ENCODE measurements at places on chromosomes 1 and 21.
A peak's percentile ranks its signal among the peaks of the same experiment; 100 is the strongest.

GRCh38 chr1:53414632-53415031 lies 44.6 kb upstream of the DMRTB1 start:
- DNase-seq: no peak

GRCh38 chr1:34590211-34590623 lies 164.6 kb upstream of the GJB5 start:
- no peak for DNase-seq

GRCh38 chr1:175120511-175120910 lies 52.9 kb downstream of the TNN start:
- no peak for DNase-seq

DNA sequence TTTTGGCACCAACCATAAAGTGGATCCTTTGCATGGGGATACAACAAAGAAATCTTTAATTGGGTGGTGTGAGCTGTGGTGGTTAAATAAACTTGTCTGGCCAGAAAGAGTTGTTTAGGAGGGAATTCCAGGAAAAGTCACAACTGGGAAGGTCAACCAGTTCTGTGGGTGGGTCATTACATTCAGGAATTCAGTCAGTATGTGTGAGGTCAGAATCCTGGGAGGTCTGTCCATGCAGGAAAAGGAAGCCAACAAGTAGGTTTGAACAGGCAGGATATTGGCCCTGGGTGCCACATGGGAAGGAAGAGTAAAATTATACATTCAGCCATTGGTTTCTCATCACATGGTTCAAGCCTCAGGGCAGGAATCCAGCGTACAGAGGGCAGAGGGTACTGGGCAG lies 162.3 kb upstream of the ADAMTS5 start:
- DNase-seq: no peak

DNA sequence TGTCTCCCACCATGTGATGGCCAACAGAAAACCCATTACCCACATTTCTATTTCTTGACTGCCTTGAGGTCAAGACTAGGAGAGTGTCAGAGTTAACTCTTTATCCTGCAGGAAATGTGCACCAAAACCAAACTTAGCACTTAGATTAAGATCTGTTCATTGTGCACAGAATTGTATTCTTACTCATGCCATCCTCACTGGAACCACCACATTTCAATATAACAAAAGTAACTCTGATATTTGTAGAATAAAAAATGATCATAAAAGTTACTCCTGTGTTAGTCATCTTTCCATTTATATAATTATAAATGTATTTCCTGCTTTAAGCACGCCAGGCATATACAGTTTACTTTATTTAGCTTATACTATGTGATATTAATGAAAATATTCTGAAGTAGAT lies 193.0 kb upstream of the DPYD start:
- DNase-seq: no peak

- DNase-seq: no peak
Measured at GRCh38 chr1:206575165-206575893, 36.9 kb downstream of the EIF2D start.

- DNase-seq: no peak
Measured at GRCh38 chr1:175219774-175220173, 27.2 kb upstream of the KIAA0040 start.

DNA sequence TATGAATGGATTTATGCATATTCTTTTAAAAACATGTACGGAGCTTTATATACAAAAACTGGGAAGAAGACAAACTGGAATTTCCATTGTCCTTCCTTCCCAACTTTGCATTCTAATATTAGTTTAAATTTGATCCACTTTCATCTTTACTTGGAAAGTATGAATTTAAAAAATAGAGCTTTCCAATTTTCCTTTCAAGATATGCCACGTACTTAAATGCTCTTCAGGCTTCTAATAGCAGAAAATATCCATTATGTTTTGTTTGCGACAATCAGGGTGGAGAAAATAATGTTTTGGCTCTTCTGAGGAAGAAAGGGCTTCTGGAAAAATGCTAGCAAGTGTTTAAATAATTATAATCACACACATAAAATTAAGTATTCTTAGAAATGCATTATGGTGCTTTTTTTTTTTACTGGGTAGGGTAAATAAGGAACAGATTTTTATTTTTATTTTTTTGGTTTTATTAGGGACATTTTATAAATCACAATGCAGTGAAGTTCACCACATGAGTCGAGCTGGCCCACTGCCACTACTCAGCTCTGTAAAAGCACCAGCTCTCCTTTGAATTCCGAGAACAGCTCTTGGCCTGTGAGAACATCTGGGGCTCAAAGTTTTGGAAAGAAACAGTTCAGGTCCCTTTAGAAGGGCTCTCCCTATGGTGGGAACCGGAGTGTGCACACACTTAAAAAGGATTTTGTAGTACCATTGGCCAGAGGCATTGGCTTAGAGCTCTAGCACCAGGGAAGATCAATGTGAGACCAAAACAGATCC lies 287.4 kb upstream of the LYPLAL1 start:
- no peak for DNase-seq

- DNase-seq: peak; percentile 65
Measured at GRCh38 chr1:244874974-244875579, 10.7 kb upstream of the HNRNPU start.

GRCh38 chr1:26748351-26748750 lies 39.4 kb upstream of the PIGV start:
- DNase-seq: no peak

DNA sequence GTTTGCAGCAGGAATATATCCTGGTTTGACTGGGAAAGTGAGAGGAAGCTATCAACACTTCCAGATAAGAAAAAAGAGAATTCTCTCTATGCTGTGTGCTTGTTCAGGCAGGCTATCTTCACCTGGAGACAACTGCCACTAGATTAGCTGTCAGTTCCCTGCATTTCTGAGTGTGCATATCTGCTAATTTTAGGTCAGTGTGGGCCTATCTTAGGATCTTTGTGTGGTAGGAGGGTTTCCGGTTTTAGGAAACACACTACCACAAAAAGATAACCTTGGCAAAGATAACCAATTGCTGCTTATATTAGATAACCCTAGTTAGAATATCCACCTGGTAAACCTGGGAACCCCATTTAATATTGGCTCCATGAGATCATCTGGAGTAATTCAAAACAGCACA lies 22.5 kb upstream of the GBP5 start:
- DNase-seq: no peak

- peak; percentile 35 for DNase-seq
Measured at GRCh38 chr1:234188454-234188792, 184.8 kb upstream of the COA6 start.

GRCh38 chr1:177817937-177818875 lies 151.7 kb downstream of the SEC16B start:
- DNase-seq: no peak

GRCh38 chr1:34898330-34898761 lies 31.1 kb downstream of the DLGAP3 start:
- DNase-seq: no peak

DNA sequence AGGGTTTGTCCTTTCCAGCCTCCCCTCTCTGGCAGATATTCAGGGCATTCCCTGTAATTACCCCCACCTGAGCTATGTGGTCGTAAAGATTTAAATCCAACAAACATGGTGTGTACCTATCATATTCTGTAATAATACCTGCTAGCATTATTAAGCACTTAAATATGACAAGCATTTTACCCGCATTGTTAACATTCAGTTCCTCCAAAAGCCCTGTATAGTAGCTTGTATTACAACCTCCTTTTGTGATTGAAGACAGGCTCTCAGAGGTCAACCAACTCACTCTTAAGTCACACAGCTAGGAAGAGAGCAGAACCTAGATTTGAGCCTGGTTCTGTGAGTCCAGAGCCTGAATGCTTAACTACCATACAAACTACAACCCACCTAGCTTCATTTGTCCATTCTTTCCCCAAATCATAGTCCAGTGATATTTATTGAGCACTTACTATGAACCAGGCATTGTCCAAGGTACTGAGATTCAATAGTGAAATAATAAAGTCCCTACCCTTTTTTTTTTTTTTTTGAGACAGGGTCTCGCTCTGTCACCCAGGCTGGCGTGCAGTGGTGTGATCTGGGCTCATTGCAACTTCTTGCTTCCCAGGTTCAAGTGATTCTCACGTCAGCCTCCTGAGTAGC lies 13.8 kb upstream of the KDM4A start:
- no peak for DNase-seq

DNA sequence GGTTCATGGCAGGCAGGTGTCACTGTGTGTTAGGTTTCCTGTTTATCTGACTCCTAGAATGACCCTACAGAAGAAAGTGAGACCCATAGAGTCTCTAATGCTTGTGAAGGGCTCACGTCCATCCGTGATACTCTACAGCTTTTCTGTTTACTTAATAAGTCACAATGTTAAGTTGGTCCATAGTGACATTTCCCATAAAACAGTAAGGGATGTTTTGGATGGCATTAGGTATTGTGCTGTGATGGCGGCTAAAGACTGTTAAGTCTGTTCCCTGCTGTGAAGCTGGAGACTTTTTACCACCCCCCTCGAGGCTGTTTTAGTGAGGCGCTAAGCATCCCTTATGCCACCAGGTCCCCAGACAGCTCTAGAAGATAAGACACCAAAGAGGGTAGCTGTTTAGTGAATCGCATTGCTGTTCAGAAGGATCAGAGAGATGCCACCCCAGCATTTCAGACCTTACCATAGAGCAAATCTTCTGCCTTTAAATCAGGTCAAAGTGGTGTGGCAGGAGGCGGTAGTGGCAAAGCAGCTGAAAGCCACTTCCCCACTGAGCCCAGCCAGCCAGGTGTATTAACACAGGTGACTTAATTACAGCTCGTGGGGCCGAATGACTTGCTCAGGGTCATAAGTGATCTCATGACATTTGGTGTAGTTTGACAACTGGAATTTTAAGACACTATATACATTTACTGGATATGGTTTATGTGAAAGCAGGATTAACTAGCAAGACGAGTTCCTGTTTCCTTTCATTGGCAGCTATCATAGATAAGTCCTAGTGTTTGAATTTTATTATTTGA lies 25.0 kb downstream of the SLC37A1 start:
- DNase-seq: no peak

DNA sequence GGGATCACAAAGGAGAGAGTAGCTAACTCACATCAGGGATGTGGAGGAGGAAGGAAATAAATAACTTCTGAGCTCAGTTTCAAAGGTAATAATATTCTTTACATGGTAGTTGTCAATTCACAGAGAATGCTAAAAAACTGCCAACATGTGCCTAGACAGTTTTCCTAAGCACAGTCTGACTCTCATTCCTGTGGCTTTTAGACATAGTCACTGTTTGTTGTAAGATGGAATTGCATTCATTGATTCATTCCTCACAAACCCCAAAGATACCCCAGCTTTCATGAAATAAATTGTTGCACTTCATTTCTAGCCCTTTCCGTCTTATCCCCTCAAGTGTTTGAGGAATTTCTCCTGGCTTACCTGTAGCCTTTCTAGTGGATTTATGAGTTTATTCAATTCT lies 263.9 kb downstream of the NTNG1 start:
- DNase-seq: no peak

DNA sequence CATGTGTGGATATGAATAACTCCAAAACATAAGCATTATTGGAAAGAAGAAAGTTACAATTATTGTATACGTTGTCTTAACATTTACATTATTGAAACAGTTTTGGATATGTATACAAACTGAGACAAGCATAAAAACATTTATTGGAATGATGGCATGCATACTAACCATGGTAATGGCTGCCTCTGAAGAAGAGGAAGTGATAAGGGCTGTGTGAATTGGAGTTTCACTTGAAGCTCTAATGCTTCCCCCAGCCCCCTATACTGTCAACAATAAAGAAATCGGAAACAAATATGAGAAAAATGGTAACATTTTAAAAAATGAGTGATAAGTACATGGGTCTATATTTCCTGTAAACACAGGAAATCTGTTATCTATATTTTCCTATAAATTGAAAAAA lies 367.7 kb upstream of the DPYD start:
- no peak for DNase-seq

DNA sequence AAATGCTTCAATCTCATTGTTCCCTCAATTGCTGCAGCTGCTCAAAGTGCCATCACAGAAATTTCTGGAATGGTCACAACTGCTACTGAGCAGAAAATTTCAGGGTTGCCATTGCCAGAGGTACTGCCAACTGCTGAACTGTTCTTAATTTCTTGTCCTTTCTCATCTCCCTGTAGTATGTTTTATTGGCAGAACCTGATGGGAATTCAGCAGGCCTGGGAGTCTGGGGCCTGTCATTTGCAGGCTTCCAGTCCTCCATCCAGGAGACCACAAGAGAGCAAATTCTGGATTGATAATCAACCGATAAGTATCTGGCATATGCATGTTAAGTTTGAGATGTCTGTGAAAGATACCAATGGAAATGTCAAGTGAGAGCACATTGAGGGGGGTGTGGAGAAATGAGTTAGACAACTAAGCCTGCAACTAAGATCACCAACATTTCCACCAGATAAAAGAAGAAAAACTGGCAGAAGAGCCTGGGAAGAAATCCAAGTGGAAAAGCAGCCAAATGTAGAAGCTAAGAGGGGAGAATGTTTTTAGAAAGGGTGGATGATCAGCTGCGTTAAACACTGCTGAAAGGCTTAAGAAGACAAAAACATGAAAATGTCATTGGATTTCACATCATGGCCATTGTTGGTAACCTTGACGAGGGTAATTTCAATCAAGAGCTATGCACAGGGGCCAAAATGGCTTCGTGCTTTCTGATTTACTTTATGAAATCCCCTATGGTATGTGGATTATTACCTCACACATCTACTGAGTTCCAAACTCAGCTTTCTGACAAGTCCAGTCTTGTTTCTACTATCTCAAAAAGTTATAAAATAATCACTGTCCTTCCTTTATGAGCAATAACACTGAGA lies 648.1 kb downstream of the PLPP3 start:
- no peak for DNase-seq

DNA sequence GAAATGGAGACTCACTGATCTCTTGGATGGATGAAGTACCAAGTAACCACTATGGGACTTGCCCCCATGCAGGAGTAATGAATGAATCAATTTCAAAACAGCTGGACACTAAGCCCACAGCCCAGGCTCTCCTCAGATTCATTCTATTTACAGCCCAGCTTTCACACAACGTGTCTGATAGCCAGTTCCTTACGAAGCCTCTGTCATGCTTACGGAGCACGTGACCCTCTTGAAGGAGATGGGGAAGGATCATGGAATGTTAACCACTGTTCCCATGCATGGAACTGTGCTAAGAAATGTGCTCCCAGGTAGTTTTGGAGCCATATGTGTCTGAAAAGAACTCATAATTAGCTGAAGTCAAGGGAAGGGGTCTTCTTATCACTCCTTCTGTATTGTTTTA lies 124.1 kb downstream of the KIF26B start:
- no peak for DNase-seq

GRCh38 chr1:28864695-28865094 lies 49.7 kb upstream of the EPB41 start:
- DNase-seq: no peak

Data from neuronal stem cell (in vitro differentiated cells).